Psoas muscle (tissue), 8 donors: ENCODE measurements at places on chromosomes 16 and 17.
A peak's percentile ranks its signal among the peaks of the same experiment; 100 is the strongest.

GRCh38 chr16:17657045-17657444 lies 186.3 kb upstream of the XYLT1 start:
- no peaks in the 10 kb centered on the region for H3K36me3 ChIP-seq
- H3K27me3 ChIP-seq, result peaks cover 6% of the 10 kb centered on the region
- H3K4me3 ChIP-seq, result no peak overlapping the region
- no peak overlapping the region for H3K27ac ChIP-seq
- no peak for DNase-seq

DNA sequence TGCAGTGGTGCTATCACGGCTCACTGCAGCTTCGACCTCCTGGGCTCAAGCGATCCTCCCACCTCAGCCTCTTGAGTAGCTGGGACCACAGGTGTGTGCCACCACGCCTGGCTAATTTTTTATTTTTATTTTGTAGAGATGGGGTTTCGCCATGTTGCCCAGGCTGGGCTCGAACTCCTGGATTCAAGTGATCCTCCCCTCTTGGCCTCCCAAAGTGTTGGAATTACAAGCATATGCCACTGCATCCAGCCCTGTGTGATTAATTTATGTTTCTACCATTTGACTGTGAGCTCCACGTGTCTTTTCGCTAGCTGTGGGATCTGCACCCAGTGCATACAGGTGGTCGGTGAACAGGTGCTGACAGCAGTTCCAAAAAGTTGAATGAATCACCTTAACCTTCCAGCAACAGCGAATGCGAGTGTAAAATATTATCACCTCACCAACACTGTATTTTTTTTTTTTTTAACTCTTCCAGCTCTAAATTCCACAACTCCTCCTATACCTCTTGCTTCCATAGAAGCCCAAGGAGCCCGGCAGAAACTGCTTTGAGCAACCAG lies 484 bp upstream of the NUDT7 start:
- H3K36me3 ChIP-seq, result no peaks in the 10 kb centered on the region
- H3K4me3 ChIP-seq, result peak overlapping the region; percentile 44
- no peaks in the 10 kb centered on the region for H3K27me3 ChIP-seq
- no peak overlapping the region for H3K27ac ChIP-seq

- H3K27ac ChIP-seq, result peak overlapping the region; percentile 81
- no peak for DNase-seq
- H3K36me3 ChIP-seq, result no peaks in the 10 kb centered on the region
- H3K4me1 ChIP-seq, result peaks cover 39% of the 10 kb centered on the region
- no peak overlapping the region for H3K4me3 ChIP-seq
Observed at GRCh38 chr16:48126801-48127644, 28.8 kb downstream of the ABCC12 start.

- no peak for DNase-seq
- no peak overlapping the region for H3K27ac ChIP-seq
- no peaks in the 10 kb centered on the region for H3K27me3 ChIP-seq
Observed at GRCh38 chr16:55398762-55399161, 74.8 kb downstream of the IRX6 start.

GRCh38 chr17:61239327-61239726 lies 160.3 kb upstream of the TBX2 start:
- no peak overlapping the region for H3K4me3 ChIP-seq
- no peak overlapping the region for H3K27ac ChIP-seq
- H3K4me1 ChIP-seq, result peaks cover 13% of the 10 kb centered on the region
- DNase-seq, result no peak
- no peaks in the 10 kb centered on the region for H3K27me3 ChIP-seq

DNA sequence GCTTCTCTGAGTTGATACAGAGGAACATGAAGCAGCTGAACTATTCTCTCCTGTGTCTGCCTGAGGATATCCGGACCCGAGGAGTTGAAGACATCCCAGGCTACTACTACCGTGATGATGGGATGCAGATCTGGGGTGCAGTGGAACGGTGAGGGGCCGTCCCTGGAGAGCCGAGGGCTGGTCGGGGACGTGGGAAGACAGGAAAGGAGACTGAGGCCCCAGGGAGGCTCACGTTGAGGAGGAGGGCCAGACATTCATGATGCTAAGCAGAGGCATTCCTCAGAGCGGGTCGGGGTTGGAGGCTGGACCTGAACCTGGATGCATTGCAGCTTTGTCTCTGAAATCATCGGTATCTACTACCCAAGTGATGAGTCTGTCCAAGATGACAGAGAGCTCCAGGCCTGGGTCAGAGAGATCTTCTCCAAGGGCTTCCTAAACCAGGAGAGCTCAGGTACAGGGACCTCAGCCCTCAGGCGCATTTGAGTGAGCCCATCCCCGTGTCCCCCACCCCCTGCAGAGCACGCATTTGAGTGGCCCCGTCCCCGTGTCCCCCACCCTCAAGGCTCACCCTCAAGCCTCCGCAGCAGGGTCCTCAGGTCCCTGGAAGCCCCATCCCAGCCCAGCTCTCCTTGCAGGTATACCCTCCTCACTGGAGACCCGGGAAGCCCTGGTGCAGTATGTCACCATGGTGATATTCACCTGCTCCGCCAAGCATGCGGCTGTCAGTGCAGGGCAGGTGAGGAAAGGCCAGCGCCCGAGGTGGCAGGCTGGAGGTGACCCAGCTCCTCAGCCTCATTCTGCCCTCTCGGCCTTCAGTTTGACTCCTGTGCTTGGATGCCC lies 8.3 kb downstream of the ALOX15B start:
- no peak overlapping the region for H3K4me3 ChIP-seq
- no peak for DNase-seq
- H3K27me3 ChIP-seq, result no peaks in the 10 kb centered on the region
- no peaks in the 10 kb centered on the region for H3K4me1 ChIP-seq
- H3K27ac ChIP-seq, result no peak overlapping the region

DNA sequence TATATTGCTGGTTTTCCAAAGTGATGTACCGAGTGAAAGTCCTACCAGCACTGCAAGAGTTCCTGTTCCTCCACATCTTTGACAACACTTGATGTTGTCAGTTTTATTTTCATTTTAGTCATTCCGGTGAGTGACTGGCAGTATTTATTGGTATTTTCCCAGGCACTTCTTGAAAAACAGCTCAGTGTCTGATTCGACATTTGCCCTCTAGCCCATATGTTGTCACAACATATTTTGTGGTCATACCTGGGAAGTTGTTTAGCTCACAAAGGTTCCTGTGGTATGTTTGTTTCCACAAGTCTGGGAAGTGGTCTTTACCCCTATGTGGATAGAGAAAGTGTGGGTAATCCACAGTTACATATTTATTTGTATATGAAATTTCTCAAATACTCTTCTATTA lies 463.6 kb downstream of the HAPSTR1 start:
- no peaks in the 10 kb centered on the region for H3K27me3 ChIP-seq
- DNase-seq, result no peak
- H3K36me3 ChIP-seq, result no peaks in the 10 kb centered on the region
- no peak overlapping the region for H3K4me3 ChIP-seq
- H3K4me1 ChIP-seq, result no peaks in the 10 kb centered on the region
